ENCODE measurements at places on chromosomes 6 and 20. TPM values are rescaled to one million over a fixed set of nuclear protein-coding genes. Genes with fewer than 3 reads are reported as not detected.
A peak's percentile ranks its signal among the peaks of the same experiment; 100 is the strongest.

GRCh38 chr6:90068264-90068663, 174.0 kb downstream of the GJA10 start:
- H3K4me1 ChIP-seq = no peaks in the 10 kb centered on the region
- no peak overlapping the region for H3K27ac ChIP-seq
- H3K36me3 ChIP-seq = no peaks in the 10 kb centered on the region
- DNase-seq = no peak
- no peaks in the 10 kb centered on the region for H3K27me3 ChIP-seq

DNA sequence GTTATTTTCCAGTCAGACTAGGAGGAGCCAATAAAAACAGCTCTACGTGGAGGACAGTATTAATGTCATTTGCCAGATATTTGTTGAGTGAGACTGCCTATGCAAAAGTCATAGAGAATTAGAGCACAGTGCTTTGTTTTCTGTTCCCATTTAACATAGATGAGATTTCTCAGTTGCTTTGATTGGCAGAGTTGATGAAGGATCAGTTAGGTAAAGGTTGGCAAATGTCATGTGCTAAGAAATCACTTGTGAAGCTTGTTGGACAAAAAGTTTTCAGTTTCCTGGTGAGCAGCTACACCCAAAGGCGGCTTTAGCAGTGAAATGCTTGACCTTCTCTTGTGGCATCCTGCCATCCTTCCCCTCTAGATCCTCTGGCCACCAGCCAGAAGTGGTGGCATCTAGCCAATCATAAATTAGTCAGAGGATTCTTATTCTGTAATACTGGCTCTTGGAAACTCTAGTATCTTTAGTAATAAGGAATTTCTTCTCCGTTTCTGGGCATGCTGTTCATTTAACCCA, 37.0 kb downstream of the BCKDHB start:
- H3K27ac ChIP-seq = peak overlapping the region; percentile 7
- no peak overlapping the region for H3K4me3 ChIP-seq
- peak; percentile 92 for DNase-seq
- no peaks in the 10 kb centered on the region for H3K27me3 ChIP-seq
- peaks cover 17% of the 10 kb centered on the region for H3K4me1 ChIP-seq
- H3K36me3 ChIP-seq = no peaks in the 10 kb centered on the region

GRCh38 chr6:135358985-135359384, 138.6 kb downstream of the AHI1 start:
- H3K4me1 ChIP-seq = no peaks in the 10 kb centered on the region
- no peak overlapping the region for H3K27ac ChIP-seq
- no peak overlapping the region for H3K4me3 ChIP-seq
- no peaks in the 10 kb centered on the region for H3K27me3 ChIP-seq

DNA sequence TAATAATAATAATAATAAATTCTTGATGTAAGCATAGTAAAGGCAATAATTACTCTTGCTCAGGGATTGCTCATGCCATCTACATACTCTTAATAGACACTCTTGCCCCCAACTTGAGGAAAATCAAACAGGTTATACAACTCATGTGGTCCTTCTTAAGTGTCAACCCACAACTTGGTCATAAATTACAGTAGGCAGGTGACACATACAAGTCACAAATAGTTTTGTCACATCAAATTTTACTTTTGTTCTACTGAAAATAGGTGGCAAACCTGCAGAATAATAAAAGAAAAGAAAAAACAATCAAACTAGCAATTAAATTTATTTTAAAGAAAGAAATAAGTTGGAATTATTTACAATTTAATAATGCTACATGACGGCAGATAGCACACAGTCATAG, 1.6 kb downstream of the ME1 start:
- no peak for DNase-seq
- no peak overlapping the region for H3K27ac ChIP-seq
- H3K27me3 ChIP-seq = no peaks in the 10 kb centered on the region

GRCh38 chr6:130944486-130944885, 117.3 kb downstream of the SMLR1 start:
- H3K36me3 ChIP-seq = no peaks in the 10 kb centered on the region
- H3K27ac ChIP-seq = no peak overlapping the region
- no peaks in the 10 kb centered on the region for H3K27me3 ChIP-seq
- no peak for DNase-seq
- H3K4me1 ChIP-seq = no peaks in the 10 kb centered on the region

- no peaks in the 10 kb centered on the region for H3K27me3 ChIP-seq
- no peak overlapping the region for H3K27ac ChIP-seq
- H3K36me3 ChIP-seq = no peaks in the 10 kb centered on the region
- no peak overlapping the region for H3K4me3 ChIP-seq
These were observed 77.7 kb downstream of the CHD6 start for GRCh38 chr20:41540459-41540858.

GRCh38 chr6:38207375-38207774, 387.8 kb downstream of the ZFAND3 start:
- H3K4me3 ChIP-seq = no peak overlapping the region
- H3K36me3 ChIP-seq = no peaks in the 10 kb centered on the region
- peak; percentile 6 for DNase-seq
- H3K27me3 ChIP-seq = no peaks in the 10 kb centered on the region
- peaks cover 1% of the 10 kb centered on the region for H3K4me1 ChIP-seq

DNA sequence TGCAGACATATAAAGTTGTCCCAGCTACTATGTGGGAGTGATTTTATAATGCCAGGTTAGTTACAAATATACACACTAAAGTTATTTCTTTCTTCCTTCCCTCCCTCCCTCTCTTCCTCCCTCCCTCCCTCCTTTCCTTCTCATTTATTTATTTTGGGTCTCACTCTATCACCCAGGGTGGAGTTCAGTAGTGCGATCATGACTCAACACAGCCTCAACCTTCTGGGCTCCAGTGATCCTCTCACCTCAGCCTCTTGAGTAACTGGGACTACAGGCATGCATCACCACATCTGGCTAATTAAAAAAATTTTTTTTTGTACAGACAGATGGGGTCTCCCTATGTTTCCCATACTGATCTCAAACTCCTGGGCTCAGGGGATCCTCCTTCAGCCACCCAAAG, 59.2 kb downstream of the PHF20 start:
- H3K4me3 ChIP-seq = no peak overlapping the region
- H3K36me3 ChIP-seq = no peaks in the 10 kb centered on the region
- no peak for DNase-seq

DNA sequence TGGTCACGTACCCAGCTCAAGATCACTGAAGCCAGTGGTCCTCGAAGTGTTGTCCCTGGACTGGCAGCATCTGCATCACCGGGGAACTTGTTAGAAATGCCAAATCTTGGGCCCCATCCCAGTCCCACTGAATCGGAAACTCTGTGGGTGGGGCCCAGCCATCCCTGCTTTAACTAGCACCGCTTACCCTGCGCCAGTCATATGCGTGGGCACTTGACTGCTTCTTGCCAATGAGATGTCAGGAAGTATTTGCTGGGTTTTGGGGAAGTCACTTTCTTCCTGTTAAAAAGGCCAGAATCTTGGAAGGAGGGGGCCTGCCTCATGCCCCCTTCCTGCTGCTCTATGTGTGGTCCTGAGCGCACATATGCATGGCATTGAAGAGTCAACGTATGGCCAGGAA, 11.7 kb upstream of the SULF2 start:
- no peaks in the 10 kb centered on the region for H3K4me1 ChIP-seq
- no peaks in the 10 kb centered on the region for H3K27me3 ChIP-seq
- DNase-seq = no peak

DNA sequence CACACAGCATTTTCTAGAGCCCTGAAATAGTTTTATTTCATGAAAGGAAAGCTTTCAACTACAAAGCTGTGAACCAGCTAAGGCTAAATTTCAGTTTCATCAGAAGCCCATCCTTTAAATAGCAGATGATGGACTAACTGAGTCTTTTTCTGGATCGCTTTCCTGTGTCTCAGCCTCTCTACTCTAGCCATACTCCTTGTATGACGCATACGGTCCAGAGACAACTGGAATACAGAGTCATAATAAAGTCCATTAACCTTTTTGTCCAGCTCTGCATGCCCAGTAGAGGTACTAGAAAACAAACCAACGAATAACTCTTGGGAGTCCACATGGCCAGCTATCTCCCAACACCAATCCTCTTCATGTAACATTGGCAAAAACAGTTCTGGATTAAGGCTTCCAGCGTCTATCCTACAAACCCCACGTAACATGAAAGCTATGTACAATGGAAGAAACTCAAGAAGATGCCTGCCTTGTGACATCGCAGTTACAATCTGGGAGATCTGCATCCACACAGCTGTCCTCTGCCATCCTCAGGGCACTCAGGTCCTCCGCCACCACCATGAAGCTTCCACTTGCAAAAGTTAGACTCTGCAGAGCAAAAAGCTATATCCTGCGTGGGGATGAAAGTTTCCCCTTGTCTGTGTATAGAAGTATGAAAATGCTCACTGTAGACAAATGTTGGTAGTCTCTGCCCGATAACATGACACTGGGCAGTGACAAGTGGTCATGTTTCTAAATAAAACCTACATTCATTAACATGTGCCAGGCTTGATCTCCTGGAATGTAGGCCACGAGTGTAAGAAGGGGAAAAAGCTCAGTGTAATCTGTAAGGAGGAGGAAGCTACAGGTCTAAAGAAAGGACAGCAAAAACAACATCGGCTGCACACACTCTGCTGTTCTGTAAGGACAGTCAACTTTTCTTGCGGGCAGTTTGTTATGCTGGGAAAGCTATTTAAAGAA, 360.4 kb downstream of the ESR1 start:
- peaks cover 14% of the 10 kb centered on the region for H3K4me1 ChIP-seq
- H3K4me3 ChIP-seq = no peak overlapping the region
- H3K27ac ChIP-seq = no peak overlapping the region
- no peaks in the 10 kb centered on the region for H3K27me3 ChIP-seq
- H3K36me3 ChIP-seq = peaks cover 7% of the 10 kb centered on the region

DNA sequence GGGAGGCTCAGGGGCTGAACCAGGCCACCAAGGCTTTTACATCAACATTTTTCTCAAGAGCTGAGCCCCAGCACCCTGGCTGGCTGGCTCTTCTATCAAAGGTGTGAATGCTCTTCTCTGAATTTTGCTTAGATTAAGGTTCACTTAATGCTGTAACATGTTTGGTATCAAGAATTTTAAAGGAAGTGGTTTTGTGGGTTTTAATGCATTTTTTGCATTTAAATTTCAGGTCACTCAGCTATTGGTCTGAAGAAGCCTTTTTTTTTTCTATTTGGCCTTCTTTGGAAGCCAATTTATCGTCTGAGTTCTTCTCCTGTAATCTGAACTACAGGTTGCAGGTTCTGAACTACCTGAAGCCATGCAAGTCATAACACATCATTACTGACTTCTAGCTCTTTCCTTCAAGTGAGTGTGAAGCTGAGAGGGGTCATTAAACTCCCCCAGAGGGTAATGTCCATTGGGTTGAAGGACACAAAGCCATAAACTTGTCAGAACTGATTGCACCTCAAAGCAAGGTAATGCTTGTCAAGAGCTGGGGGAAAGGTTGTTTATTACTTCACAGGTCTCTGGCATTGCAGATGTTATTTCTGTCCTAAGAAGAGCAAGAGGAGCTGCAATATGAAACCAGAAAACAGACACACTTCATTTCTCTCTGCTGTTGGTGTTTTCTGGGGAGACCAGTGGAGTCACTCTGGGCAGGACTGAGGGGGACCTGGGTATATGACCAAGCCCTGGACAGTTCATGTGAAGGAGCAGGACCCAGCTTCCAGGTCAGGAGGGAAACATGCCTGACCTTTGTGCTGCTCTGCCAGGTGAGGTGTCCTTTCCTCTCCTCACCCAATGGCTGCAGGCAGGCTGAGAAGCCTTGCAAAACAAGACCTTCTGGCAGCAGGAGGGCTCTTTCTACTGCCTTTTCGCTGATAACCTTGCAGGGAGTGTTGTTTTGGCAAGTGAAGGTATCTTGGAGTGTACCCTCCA, 26.1 kb upstream of the NEDD9 start:
- H3K4me1 ChIP-seq = peaks cover 2% of the 10 kb centered on the region
- H3K27ac ChIP-seq = no peak overlapping the region
- H3K36me3 ChIP-seq = no peaks in the 10 kb centered on the region

GRCh38 chr20:32240205-32240604, 32.5 kb downstream of the POFUT1 start:
- no peak overlapping the region for H3K27ac ChIP-seq
- no peaks in the 10 kb centered on the region for H3K4me1 ChIP-seq
- peaks cover 6% of the 10 kb centered on the region for H3K36me3 ChIP-seq
- no peak for DNase-seq

DNA sequence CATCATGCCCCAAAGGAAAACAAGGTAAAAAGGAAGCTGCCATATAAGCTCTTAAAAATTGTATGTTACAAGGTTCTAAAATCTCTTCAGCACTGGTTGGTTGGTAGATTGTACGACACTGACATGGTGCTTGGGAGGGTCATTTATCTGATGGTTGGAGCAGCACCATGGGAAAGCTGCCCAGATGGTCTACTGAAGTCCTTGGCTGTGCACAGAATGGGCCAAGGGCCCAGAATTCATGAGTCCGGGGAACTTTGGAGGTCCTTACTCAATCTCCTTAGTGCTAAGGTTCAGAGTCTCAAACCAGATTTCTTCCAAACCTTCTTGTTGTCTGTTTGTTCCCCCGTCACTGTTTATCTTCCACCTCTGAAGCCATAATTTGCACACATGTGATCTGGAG, 314.4 kb downstream of the ESR1 start:
- no peaks in the 10 kb centered on the region for H3K36me3 ChIP-seq
- no peaks in the 10 kb centered on the region for H3K27me3 ChIP-seq
- peak; percentile 49 for DNase-seq

DNA sequence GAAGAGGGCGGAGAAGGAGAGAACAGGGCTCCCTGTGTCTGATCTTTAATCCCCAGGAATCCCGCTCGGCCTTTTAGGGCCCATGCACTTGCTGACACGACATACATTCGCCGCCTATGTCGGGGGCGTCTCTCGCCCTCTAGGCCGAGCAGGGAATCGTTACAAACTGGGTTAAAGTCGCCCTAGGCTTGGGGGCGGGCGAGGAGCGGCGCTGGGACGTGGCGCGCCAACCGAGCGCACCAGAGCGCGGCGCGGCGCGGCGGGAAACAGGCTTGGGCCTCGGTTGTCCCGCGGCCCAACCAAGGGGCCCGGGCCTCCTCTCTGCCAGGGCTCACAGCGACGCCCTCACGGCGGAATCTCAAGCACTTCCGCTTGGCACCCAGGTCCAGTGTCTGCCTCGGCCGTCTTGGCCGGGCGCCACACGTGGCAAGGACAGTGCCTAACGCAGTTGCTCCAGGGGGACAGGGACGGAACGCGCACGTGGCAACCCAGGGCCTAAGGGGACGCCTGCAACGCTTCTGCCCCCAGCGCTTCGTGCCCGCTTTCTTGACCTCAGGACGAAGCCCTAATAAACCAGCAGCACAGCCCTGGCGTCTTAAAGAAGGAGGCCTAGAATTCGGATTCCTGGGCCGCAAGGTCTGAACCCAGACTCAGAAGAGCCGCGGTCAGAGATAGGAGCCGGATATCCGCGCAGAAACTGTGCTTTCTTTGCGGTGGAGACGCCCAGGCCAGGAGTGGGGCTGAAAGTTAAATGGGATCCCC, 71.5 kb downstream of the NCR2 start:
- no peaks in the 10 kb centered on the region for H3K4me1 ChIP-seq
- peaks cover 15% of the 10 kb centered on the region for H3K27me3 ChIP-seq
- no peaks in the 10 kb centered on the region for H3K36me3 ChIP-seq

PRDM13 gene
- not detected for total RNA-seq

KIAA0408 gene
- 1.8 TPM for total RNA-seq

SPTLC3 gene
- 15.7 TPM for total RNA-seq

CST4 gene
- total RNA-seq = not detected

CLVS2 gene
- total RNA-seq = 0.08 TPM

SLC22A1 gene
- 0.69 TPM for total RNA-seq

MOXD1 gene
- 54.0 TPM for total RNA-seq
